ENCODE measurements at places on chromosomes 5 and 9.

- DNase-seq, result peak; percentile 45
Observed at GRCh38 chr5:168656633-168657032, 77.5 kb upstream of the PANK3 start.

- no peak for DNase-seq
Observed at GRCh38 chr5:57175551-57176309, 1.9 kb downstream of the GPBP1 start.

DNA sequence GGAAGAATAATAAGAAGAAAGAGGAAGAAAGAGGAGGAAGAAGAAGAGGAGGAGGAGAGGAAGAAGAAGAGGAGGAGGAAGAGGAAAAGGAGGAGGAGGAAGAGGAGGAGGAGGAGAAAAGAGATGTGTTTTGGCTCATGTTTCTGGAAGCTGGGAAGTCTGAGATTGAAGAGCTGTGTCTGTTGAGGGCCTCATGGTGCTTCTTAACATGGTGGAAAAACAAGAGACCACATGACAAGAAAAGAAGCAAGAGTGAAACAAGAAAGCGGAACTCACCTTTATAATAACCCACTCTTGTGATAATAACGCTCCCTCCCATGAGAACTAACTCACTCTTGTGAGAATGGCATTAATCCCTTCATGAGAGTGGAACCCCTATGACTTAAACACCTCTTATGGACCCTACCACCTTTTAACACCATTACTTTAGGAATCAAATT is 36.1 kb upstream of the RANBP6 start:
- no peak for DNase-seq

- no peak for DNase-seq
Observed at GRCh38 chr5:155807884-155808576, 518.9 kb upstream of the SGCD start.

- peak; percentile 17 for DNase-seq
Observed at GRCh38 chr5:17079562-17079961, 137.9 kb upstream of the BASP1 start.

All from AG08395 (cell line).